Transverse colon (tissue), 4 donors: ENCODE measurements at places on chromosomes 11 and 22. TPM values are rescaled to one million over a fixed set of nuclear protein-coding genes. Genes with fewer than 3 reads are reported as not detected.

GRCh38 chr11:132579634-132580327, 952.5 kb downstream of the OPCML start:
- no peak for DNase-seq

DNA sequence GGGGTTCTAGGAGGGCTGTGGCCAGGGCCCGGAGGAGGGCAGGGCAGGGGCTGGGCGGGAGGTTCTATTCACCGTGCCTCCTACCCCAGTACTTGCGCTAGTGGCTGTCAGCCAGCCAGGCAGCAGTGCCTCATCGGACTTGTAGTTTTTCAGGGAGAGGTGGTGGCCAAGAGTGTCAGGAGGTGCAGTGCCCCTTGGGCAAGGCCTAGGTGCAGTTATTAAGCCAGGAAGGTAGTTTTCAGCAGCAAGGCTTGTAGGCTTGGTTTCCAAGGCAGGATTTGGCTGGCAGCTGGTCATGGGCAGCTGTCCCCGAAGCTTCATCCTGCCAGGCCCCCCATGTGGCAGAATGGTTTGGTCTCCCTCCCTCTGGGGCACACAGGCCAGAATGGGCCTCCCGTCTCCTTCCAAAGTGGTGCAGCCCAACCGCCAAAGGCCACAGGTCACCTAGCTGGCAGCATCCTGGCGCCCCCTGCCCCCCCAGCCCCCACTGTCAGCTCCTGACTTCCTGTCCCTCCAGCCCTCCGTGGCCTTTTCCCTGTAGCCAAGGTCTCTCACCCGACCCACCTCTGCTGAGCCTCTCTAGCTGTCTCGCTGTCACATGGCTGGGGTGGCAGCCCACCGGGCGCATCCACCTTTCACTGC, 8.5 kb downstream of the CCDC88B start:
- no peak for DNase-seq

VPREB3 gene
- not detected for total RNA-seq

DNA sequence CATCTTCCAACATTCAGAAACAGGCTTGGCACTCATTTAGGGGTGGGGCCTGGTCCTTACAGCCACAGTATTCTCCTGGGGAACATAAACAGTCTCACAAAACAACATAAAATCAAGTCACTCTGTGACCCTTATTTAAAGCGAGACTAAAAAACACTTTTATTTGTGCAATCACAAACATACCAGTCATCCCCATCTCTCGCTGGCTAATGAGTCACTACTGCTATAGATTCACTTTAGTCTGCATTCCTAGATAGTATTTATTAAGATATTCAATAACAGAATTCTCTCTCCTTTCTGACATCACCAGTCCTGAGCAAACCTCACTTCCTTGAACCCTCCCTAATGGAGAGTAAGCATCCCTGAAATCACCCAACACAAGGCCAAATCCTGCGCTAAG, 68.0 kb downstream of the ZBTB44 start:
- DNase-seq: no peak

DNA sequence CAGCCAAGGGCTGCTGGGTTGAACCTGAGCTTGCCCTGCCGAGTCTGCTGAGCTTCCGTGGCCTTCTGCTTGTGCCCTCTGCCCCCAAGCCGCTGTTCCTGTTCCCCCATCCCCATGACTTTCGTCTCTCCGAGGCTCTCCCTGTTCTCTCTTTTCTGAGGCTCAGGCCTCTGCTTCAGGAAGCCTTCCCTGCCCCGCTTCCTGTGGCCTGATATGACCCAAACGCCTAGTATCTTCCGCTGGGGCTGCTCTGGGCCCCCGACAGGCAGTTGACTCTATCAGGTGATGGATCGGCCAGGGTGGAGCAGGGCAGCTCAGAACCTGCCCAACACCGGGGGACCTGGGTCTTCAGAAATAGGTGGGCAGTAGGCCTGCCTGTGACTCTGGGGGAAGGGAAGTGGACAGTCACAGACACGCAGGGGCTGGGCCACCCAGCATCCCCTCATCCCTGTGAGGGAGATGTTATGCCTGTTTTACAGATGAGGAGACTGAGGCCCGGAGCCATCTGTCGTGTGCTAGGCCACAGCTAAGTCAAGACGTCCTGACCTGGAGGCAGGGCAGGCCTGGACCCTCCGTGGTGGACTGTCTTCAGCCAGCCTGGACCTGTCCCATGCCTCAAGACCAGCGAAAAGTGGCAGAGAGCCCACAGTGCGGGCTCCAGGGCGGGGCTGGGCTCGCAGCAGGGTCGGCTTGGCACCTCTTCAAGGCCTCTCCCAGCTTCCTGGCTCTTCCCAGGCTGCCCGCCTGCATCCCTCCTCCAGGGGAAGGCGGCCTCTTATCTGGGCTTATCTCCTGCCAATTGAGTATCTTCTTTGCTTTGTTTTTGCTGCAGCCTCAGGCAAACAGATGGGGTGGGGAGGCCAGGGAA, 16.2 kb downstream of the BAD start:
- peak; percentile 75 for DNase-seq

- DNase-seq: peak; percentile 60
Measured at GRCh38 chr22:36329254-36330078, 58.3 kb downstream of the MYH9 start.

DNA sequence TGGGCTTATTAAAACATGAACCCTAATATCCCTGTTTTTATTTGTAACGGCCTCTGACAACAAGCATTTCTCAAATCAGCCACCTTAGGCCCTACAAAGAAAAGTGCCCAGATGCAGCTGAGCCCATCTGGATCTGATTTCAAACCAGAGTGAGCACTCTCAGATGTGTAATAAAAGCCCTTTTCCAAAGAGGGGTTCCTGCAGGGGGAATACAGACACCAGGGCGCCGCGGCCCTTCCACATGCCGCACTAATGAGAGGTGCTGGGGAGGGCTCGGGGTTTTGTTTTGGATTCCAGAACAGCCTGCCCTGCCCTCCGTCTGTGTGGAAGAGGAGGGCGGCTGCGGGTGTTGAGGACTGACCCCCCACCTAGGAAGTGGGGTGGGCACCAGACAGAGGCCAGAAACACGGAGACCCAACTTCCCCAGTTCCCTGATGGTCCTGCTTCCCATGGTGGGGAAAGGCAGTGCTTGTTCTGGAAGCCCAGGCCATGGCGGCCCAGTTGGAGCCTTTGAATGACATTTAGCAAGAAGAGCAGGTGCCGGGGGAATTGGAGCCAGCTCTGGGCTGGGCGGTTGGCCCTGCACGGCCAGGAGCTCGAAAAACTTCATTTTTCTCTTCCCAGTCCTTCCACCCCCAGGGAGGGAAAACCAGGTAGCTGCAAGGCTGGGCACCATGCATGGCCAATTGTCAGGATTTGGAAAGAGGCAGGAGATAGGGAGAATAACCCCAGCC, 63.7 kb downstream of the MACROD1 start:
- DNase-seq: no peak

DNA sequence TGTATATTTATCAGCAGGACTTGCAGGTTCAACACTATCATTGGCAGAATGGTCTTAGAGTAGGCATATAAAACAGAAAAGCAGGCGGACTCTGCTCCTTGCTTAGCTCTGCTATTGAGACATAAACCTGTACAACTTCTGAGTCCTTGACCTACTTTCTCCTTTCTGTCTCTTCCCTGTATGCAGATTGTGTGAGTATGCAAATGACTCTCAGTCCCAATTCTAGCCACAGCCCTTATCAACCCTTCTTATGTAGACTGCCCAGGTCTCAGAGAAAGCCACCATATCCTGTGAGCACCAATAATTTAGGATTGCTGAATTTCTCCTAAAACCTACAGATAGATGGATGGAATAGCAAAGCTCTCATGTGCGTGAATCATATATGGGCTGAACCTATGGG, 367.6 kb upstream of the DDI1 start:
- DNase-seq: no peak

TPH1 gene
- 13.1 TPM for total RNA-seq

DNA sequence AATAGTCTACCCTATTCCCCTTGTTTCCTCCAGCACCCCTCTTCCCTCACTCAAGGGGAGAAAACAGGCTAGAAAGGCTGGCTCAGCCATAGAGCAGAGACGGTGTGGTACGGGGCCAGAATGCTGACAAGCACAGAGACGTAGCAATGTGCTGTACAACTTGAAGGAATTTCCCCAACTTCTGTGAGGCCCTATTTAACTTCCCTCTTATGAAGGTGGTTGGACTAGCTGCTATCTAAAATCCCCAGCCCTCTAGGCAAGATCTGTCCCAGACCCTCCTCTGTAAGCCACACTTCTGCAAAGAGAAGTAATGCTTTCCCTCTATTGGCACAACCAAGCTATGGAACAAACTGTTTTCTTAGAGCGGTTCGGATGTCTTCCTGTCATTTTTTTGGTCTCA, 37.8 kb downstream of the PLEKHA7 start:
- DNase-seq: no peak

SAA4 gene
- total RNA-seq: not detected

DNA sequence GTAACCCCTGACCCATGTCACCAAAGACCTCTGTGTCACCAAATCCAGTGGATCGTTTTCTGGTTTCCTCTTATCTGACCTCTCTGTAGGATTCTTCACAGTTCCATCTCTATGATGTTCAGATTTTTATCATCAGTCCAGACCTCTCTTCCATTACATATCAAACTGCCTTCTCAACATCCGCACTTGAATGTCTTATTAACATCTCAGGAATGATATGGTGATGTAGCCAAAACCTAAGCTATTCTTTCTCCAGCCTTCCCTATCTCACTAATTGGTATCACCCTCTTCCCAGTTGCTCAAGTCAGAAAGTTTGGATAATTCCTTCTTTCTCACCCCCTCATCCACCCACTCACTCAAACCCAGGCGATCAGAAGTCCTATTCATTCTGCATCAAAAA, 13.4 kb downstream of the APLNR start:
- DNase-seq: no peak
